ENCODE measurements at places on chromosomes 6 and 20.

- DNase-seq, result peak; percentile 77
Measured at GRCh38 chr6:85460154-85460920, 10.5 kb downstream of the NT5E start.

- DNase-seq, result no peak
Measured at GRCh38 chr20:26308961-26309360, 612.3 kb upstream of the ZNF337 start.

DNA sequence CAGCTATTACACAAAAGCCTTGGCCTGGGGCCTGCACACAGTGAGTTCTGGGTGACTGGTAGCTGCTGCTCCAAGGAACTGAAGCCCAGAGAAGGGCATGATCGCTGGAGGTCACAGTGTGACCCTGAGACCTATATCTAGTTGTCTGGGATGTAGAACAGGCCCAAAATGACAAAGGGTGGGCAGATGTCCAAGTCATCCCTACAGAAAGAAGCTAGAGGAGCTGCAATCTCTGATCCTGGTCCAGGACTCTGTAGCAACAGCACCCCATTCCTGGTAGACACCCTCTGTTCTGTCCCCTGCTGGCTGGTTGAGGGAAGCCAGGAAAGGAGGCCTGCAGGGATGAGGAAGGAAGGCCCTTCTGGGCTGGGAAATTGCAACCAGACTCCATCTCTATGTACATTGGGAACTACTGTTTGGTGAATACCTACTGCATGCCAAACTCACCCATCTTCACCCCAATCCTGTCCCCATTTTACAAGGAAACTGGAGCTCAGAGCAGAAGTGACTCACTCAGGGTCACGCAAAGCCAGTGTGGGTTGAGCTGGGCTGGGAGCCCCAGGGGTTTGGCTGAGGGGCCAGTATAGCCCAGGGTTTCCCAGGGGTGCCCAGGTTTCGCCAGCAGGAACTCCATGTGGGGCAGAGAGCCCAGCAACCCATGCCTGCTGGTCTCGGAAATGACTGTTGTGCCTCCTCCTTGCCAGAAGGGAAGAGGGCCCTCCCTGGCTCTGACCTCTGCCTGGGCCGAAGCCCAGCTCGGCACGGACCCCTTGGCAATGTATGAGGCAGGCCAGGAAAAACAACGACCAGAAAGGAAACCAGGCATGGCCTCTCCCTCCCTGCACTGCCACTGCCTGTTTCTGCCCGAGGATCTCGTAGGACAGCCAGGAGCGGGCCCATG, 44.9 kb upstream of the TLDC2 start:
- peak; percentile 16 for DNase-seq

GRCh38 chr6:21808045-21808470, 214.5 kb downstream of the SOX4 start:
- no peak for DNase-seq

DNA sequence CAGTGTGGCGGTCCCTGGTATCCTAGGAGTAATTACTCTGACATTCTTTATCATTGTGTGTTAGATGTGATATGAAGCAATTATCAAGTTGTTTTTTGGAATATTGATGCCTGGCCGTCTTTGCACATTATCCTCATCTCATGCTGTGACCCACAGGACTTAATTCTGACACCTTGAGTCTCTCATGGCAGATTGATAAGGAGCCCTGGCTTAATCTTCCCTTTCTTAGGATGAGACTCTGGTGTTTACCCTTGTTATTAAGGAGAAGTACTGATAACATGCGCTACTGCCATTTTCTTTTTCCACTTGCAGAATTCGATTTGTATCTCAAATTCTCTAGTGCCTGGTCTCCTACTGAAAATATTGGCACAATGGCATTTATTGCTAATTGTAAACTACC, 980.2 kb downstream of the KIF16B start:
- DNase-seq, result no peak

Data from kidney capillary endothelial cell (primary cell).